ENCODE measurements at places on chromosomes 1 and 21.

- no peak for DNase-seq
These were observed 82.5 kb downstream of the PDE9A start for GRCh38 chr21:42735944-42736343.

DNA sequence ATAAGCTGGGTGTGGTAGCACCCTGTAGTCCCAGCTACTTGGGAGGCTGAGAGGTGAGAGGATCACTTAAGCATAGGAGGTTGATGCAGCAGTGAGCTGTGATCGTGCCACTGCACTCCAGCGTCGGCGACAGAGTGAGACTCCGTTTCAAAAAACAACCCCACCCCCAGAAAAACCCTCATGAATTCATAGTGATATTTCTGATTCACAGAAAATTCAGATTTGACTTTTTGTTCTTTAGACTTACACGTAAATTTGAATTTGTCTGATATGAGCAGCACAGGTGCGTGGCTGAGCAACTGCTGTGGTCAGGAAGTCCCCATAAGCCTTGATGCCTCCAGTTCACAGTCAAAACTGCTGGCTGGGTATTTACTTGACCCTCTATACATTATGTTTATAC, 10.0 kb upstream of the MORC3 start:
- DNase-seq = no peak

GRCh38 chr1:197663162-197663953, 111.9 kb downstream of the DENND1B start:
- no peak for DNase-seq

DNA sequence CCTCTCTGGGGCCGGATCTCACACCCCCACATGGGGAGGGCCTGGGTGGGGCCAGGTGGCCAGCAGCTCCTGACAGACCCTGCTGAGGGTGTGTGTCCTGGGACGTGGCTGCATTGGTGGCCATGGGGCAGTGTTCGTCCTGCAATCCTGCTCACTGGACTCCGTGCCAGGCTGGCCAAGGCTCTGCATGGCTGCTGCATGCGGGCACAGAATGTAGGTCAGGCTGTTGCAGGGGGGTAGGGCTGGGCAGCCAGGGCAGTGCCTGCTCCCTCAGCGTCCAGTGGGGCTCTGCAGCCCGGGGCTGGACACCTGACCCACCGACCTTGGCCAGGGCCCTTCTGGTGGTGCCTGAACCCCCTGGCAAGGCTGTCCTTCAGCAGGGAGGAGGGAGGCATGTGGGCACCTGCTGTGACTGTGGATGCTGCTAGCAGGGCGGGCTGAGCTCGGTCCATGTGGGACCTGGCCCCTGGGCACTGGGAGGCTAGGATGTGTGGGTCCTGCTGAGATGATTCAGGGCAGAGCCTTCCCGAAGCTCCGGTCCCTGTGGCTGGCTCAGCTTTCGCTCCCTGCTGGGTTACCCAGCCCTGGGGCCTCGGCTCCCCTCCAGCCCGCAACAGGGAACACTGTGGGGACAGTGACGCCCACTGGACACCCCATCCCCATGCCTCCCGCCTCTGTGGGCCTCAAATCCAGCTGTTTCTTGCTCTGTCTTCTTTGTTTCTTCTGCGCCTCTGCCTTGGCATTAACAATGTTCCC, 14.9 kb upstream of the PLCH2 start:
- no peak for DNase-seq

DNA sequence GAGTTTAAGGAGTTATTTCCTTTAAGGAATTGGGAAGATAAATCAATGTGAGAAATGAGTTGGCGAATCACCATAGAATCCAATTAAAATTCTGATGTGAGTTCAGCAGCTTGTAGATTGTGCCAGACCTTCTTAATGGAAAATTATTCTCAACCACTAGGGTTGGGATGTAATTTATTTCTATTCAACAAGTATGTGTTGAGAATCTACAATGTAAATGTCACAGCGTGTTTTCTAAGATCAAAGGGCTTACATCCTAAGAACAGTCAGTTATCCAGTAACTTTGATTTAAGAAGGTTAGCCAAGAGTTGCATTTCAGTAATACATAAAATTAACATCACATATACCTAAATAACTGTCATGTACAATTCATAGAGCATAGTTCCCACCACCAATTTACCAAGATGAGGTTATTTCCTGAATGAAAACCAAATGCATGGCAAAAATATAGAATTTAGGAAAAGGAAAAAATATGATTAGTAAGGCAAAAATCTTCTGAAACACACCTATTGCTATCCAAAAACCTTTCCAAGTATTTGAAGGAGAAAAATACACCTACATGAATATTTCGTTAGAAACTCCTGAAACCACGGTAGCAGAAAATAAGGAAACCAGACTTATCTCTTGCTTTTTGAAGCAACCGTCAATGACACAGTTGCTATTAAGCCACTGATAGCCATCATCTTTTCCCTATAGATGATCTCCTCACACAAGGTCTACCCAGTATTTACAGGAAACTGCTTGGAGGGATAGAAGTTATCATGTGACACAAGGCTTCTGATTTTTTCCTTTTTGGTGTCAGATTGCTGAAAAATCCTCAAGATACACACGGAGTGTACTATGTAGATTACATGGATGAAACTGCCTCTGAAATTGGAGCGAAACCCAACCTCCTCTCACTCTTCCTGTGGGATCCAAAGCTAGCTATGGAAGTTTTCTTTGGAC, 259.4 kb upstream of the POGK start:
- DNase-seq = no peak

DNA sequence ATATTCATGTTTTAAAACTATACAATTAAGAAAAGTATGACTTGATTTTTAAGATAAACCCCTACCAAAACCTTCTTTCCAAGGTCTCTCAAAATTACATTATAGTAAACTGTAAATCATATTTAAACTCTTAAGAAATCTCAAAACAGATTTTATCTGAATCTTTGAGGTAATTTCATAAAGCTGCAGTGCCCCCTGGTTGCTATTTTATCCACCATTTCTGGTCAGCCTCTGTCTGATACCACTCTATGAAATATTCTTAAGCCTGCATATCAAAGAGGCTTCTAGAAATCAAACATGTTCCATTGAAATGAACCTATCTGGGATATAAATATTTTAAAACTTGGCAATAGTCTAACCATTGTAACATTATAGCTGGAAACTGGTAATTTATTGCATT, 317.3 kb downstream of the COL11A1 start:
- DNase-seq = no peak

DNA sequence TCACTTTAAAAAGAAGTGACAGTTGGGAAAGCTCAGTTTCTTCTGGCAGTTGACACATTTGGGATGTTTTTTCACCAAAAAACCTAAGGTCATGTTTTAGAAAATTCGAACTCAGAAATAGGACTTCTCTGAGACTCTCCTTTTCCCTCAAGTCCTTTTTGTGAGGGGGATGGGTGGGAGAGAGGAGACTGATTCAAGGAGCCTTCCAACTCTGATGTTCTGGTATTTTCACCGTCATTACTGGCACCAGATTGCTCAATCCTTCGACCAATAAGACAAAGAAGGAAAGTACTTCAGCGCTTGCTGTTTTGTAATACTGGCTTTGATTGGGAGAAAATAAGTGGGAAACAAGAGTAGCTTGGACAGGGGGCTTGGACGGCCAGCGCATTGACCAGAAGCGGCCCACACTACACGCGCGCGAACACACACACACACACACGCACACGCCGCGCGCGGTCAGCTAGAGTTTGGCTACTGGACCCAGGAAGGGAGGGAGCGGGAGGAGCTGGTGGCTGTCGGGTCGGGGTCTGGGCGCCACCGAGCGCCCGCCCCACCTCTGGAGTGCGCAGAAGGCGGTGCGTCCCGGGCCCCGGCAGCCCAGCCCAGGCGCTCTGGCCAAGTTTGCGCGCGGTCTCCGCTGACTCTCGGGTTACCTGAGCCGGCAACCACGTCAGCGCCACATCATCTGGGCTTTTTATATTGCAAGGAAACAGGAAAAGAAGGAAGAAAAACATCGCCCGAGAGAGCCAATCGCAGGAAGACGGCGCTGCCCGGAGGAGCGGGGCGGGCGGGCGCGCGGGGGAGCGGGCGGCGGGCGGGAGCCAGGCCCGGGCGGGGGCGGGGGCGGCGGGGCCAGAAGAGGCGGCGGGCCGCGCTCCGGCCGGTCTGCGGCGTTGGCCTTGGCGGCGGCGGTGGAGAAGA, at the start of gene KCNK1:
Gene KCNK1 (plus strand): TSS at position 855 of the 921 bp plus-strand sequence. CDS start 66 bp downstream, at position 921.
- DNase-seq = peak; percentile 84

DNA sequence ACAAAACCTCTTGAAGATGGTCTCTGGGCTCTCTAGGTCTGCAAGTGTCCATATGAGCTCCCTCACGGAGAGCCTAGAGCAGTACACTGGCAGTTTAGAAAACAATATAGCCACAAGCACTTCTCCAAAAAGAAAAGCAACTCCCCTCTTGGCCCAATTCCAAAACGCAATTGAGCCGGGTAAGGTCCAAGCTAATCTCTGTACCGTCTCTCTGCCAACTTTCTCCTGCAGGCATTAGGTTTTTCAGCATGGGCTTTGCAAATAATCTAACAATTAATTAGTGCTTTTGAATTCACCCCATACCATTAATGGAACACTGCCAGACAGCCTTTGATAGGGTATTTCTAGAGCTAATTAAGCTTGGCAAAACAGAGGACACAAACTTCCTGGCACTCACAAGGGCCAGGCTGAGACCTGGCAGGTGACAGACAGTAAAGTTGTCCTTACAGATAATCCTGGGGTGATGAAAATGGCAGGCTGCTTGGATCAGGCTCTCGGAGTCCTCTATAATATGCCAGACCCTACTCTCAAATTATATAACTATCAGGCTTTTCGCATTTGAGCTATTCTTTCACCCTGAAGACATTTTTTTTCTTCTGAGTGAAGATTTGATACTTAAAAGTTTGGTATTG, 39.8 kb downstream of the TGFBR3 start:
- peak; percentile 98 for DNase-seq

GRCh38 chr1:217363319-217363718, 267.6 kb downstream of the GPATCH2 start:
- no peak for DNase-seq

DNA sequence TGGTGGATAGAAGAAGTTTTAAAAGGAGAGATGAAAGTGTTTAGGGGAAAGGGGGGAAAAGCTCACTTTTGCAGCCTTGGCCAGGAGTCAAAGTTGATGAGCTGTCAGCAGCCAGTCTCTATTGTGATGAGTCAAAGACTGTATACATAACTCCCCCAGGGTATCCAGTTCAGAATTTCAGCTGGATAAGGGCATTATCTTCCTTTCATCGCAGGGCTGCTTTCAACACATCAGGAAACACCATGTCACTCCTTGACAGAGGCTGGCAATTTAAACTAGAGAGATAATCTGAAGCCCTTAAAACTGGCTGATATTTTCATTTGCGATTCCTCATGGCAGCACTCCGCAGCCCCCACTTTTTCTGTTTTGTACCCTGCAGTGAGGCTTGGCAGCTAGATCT, 328.5 kb downstream of the TBX15 start:
- no peak for DNase-seq

DNA sequence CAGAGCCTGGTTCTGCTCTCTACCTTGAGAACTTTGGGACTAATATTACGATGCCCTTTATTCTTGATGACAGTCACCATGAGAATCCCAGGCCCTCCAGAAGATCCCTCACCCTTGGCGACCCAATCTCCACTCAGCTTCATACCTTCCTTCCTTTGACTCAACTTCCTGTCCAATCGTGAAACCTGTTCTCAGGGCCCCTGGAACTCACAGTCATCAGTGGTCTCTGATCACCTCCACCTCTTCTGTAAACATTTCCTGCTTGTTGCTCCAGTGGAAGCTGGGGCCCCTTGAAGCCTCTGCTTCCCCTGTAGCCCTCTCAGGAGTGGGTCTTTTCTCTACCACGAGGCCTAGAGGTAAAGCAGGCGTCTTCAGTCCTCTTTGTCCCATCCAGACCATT, 79.1 kb downstream of the MRPS6 start:
- DNase-seq = no peak

- no peak for DNase-seq
These were observed 4.6 kb upstream of the PRDM16 start for GRCh38 chr1:3064296-3064850.

GRCh38 chr1:231021540-231022031, 18.5 kb downstream of the FAM89A start:
- no peak for DNase-seq

DNA sequence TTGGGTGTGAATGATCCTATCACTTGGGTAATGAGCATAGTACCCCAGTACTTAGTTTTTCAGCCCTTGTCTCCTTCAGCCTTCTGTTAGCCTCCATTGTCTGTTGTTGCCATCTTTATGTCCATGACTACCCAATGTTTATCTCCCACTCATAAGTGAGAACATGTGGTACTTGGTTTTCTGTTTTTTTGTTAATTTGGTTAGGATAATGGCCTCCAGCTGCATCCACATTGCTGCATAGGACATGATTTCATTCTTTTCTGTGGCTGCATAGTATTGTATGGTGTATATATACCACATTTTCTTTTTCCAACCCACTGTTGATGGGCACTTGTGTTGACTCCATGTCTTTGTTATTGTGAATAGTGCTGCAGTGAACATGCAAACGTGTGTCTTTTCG, 39.6 kb upstream of the GPR52 start:
- DNase-seq = no peak

- DNase-seq = no peak
These were observed 46.2 kb downstream of the ARHGAP29 start for GRCh38 chr1:94191216-94191615.

GRCh38 chr1:156077430-156077760, 4.9 kb downstream of the MEX3A start:
- no peak for DNase-seq

DNA sequence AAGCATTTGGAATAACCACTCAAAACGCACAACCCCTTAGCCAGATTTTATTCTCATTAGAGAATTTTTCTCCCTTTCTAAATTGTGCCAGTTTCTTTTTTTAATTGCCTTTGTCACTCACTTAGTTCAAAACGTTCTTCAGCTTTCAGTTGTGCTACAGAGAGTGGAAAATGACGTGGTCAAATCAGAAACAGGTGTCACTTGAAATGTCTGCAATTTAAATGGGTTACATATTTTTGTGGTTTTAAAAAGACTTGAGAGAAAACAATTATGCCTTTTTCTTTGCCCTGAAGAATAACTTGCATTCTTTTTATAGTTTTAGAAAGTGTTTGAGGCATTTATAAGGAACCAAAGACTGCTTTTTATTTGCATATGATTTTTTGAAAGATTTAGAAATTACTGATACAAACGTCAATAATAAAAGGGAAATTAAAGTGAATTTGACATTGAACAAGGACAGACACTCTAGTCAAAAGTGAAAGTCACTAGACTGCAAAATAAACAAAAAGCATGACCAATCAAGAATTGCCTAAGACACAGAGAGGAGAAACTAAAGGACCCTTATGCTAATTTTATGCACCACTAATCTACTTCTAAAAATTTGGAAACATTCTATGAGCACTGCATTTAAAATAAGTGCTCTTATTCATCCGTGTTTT, 191.0 kb downstream of the TPR start:
- no peak for DNase-seq

- DNase-seq = no peak
These were observed 53.1 kb downstream of the PHC2 start for GRCh38 chr1:33377756-33378155.

DNA sequence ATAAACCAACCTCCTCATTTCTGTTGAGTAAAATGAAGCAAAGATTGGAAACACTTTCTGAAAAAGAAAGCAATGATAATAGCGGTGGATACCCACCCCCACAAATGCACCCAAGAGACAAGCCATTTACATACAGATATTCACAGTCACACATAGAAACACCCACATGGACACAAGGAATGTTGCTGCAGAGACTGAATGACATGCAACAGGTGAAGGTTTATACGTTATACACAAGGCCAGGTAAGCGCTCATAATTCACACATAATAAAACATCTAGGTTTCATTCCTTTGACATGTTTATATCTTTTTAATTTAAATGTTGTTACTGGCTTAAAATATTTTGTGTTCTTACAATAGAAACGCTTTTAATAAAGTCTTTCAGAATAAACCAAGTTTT, 21.3 kb downstream of the ARV1 start:
- no peak for DNase-seq

- DNase-seq = peak; percentile 48
These were observed 14.1 kb downstream of the MTR start for GRCh38 chr1:236809148-236809547.

Measured in lung (tissue), 17 donors.